Large intestine (tissue), 12 donors: ENCODE measurements at places on chromosomes 7 and 10. TPM values are rescaled to one million over a fixed set of nuclear protein-coding genes. Genes with fewer than 3 reads are reported as not detected.
A peak's percentile ranks its signal among the peaks of the same experiment; 100 is the strongest.

The AS3MT gene
- polyA plus RNA-seq: 15.5 TPM

DNA sequence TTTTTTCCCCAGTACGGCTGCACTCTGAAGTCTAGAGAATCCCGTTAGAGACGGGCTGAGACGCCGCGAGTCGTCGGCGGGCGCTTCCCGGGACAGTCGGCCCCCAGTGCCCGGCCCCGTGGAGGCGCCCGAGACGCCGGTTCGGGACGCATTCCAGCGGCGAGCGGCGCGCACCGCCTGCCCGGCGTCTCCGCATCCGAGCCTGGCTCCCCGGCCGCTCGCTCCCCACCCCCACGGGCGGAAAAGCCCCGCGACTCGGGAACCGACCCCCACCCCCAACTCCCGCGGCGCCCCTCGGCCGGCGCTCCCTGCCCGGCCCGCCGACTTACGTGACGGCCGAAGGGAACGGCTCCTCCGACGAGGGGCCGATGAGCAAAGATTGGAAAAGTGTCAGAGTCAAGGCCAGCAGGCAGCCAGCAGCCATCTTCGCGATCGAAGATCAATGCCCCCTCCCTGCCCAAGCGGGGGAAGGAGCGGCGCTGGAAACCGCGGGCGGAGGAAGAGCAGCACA lies 486 bp downstream of the CACNA2D1 start:
- DNase-seq: no peak

DNA sequence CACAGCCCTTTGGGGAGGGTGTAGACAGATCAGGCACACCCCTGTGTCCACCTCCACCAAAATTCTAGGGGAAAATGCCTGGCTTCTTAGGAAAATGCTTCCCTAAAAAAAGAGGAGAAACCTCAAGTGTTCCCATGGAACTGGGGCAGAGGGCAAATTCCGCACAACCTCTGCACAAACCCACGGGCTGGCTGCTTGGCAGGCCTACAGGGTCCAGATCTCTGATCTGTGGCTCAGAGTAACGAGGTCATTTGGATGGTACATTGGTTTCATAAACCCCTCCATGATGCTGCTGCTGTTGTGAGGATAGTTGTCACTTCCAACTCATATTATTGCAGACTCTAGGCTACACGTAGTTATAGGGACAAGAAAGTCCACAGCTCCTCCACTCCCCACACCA lies 16.0 kb downstream of the LGI1 start:
- no peak for DNase-seq

DNA sequence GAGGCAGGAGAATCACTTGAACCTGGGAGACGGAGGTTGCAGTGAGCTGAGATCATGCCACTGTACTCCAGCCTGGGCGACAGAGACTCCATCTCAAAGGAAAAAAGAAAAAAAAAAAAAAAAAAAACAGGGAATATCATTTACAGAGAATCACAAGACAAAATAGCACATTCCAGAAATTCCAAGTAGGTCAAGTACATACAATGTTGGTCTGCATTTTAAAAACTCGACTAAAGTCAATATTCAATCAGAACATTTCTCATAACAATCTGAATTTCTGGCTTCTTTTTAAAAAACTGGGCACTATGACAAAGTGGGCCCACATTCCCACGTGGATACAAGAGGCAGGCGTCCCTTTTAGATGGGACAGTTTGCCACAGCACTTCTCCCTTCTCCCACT lies 12.8 kb downstream of the ZC3HAV1L start:
- no peak for DNase-seq

The NOS3 gene
- polyA plus RNA-seq: 10.3 TPM

DNA sequence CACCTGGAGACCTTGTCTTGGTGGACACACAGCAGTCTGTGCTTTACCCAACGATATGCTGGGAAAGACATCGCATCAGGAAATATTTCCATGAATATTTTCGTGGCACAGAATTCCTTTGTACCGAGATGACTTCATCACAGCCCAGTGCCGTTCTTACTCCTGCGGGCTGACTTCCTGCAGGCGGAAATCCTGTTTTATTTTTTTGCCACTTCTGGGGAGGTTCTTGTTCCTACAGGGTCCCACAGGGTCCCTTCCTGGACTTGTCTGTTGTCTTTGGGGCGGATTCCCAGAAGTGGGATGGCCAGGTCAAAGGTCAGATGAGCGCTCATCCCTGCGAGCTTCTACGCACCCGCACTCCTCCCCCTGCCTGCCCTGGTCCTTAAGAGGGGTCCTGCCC lies 86.5 kb downstream of the DNAJB6 start:
- DNase-seq: no peak

GRCh38 chr7:94154858-94155257 lies 150.7 kb upstream of the BET1 start:
- no peak for DNase-seq

DNA sequence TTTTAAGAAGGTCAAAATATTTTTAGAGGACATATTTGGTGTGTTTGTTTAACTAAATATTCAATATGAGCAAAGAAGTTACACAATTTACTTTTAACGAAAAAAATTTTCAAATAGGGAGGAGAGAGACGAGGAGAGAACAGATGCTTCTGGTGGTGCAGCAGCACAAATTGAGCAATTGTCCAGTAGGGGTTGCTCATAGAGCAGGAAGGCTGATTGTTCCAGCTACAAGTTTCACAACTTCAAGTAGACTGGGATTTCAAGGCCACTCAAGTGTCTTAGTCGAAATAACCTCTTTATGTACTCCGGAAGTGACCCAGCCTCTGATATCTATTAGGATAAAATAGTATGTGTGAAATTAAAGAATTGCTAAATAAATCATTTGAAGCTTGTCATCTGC lies 197.9 kb downstream of the HDAC9 start:
- peak; percentile 32 for DNase-seq

The CEP55 gene
- polyA plus RNA-seq: 6.8 TPM
